ENCODE measurements at places on chromosomes 7 and 10.

DNA sequence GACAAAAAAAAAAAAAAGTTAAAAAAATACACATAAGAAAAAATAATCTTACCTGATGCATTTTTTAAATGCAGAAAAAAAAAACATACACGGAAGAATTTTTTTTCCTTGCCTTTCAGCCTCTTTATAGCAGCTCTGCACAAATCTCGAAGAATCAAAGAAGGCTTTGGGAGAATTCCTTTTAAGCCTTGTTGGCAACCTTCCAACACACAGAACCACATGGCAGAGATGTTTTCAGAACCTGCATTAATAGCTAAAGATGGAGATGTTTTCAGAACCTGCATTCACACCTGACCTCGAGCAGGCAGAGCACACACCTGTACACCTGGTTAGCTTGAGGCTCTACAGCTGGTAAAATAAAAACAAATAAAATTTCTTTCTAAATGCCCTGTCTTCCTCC, 65.6 kb downstream of the DOCK4 start:
- DNase-seq = no peak

DNA sequence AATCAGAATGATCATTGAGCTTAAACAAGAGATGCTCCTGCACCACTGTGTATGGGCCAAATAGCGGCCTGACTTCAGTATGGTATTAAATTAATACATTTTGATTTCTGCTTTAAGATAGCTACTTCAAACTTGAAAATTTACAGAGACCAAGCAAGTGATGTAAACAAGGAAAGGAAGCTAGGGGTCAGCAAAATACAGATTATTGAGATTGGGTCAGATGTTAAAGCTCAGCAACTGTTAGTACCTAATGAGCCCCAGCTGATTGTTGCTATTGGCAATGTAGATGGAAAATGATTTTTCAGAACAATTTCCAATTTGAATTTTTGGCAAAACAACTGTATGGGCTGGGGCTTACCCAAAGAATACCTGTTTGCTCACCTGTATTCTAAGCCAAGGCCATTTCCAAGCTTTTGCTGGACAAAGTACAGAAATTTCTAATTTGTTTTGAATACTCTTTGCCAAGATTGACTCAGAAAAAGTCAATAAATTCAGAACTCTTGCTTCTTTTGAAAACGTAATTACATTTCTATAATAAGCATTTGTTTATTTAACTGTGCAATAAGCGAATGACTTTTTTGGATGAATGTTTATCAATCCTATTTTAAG, 23.0 kb upstream of the DLD start:
- peak; percentile 23 for DNase-seq

DNA sequence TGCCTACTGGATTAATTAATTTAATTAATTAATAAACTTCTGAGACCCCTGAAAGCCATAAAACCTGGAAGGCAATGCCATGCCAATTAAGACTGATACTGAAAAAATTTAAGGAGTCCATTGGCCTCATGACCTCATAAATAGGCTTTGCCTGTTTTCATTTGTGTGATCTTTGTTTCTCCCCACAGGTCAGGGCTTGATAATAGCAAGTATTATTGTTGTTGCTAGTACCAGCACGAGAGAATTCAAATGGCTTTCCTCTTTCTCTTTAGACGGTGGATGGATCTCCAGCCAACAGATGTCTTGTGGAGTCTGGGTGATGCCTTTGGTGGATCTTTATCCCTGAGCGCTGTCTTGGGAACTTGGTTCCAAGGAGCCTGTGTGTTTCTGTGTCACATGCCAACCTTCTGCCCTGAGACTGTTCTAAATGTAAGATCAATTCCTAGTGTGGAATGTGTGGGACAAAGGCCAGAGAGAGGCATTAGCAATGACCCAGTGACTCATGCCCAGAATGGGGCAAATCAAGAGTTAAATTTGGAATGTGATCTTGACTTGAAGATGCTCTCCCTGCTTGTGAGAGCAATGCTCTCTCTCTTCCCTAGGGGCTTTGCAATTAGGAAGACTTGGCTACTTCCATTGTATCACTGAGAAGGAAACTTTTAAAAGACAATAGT, 17.7 kb downstream of the ACSM6 start:
- no peak for DNase-seq

GRCh38 chr10:121595806-121596688, 2.2 kb downstream of the FGFR2 start:
- no peak for DNase-seq

- no peak for DNase-seq
Measured at GRCh38 chr7:69608049-69608448, 9.8 kb downstream of the AUTS2 start.

GRCh38 chr10:116444527-116445142, 17.0 kb downstream of the PNLIPRP3 start:
- DNase-seq = peak; percentile 34

DNA sequence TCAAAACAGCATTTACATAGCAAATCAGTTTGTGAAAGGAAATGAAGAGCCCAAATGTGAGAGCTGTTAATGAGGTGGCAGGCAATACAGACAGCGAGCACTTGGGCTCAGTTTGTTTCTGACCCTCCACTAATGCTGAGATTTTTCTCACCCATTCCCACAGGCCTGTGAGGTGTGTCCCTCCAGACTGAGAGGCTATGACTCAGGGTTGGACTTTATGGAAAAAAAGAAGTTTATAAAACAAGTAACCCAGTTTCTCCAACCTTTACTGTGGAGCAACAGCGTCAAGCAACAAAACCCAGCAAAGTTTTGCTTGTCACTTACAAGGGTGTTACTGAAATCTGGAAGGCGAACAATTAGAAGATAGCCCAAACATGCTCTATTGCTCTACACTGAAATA, 4.9 kb upstream of the FEZF1 start:
- DNase-seq = no peak

DNA sequence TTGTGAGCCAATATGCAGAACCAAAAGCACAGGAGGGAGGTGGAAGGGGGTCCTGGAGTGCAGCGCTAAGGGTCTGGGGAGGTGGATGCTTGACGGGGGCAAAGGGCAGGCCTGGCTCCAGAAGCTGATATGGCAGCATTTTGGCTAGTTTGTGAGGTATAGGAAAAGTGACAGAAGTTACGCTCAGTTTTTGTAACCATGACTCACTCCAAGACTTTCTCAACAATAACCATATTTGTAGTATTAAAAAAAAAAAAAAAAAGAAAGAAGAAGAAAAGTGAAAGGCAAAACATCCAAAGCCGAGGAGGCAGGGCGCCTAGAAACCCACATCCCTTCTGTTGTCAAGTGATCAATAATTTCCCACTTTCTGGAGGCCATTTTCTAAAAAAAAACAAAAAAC, 92.3 kb downstream of the RNF216 start:
- DNase-seq = no peak

DNA sequence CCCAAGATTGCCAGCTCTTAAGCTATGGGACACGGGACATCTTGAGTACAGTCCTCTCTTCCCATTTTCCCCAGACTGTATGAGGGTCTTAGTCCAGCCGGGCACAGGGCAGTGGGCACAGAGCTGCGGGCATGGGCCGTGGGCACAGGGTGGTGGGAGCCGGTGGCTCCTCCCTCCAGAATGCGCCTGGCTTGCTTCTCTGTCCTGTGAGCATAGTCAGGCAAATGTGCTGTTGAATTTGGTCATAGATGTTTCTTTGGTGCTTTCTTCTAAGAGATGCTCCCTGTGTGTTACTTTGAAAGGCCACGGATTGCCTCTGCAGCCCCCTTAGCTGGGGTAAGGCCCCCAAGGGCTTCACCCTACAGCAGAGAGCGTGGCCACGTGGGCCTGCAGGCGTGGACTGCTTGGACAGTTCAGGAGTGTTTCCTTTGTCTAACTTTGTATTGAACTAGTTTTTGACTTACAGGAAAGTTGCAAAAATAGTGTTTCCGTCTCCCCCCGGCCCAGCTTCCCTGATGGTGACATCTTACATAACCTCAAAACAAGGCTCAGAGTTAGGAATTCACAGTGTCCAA, 24.7 kb downstream of the LRRC27 start:
- no peak for DNase-seq

DNA sequence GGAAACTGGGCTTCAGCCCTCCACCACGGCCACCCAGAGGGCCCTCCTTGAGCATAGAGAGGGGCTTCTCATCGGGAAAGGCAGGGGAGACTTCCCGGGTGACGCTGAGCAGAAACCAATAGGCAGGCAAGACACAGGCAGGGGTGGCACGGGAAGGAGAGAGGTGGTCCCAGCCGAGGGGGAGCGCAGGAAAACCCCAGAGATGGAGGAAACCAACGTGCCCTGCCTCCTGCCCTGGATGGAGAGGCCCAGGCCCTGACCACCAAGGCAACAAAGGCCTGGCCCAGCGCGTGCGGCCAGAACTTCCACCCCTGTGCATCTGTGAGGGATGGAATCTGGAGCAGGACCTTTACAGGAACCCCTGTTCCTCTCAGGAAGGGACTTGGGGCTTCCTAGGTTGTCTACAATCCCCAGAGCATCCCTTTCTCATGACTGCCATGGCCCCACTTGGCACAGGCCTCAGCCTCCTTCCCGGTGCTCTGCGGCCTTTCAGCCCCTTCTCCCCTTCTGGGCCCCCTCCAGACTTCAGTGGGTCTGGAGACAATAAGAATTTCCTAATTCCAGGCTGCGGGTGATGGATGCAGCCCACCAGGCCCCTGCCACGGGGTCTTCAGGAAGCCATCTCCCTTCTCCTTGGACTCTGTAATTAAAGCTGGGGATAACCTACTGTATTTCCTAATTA, 137.0 kb upstream of the RET start:
- no peak for DNase-seq

GRCh38 chr10:51767103-51767763, 67.8 kb upstream of the CSTF2T start:
- DNase-seq = no peak

DNA sequence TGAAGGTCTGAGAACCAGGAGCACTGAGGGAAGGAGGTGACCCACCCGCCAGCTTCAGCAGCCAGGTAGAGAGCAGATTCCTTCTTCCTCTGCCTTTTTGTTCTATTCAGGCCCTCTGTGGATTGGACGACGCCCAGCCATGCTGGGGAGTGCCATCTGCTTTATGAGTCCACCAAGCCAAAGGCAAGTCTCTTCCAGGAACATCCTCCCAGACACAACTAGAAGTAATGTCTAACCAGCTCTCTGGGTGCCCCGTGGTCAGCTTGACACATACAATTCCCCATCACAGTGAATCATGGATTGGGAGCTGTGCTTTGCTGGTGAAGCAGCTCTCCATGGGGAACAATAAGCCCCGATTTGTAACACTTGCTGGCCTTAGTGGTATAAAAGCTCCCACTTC, 125.2 kb downstream of the CCDC3 start:
- no peak for DNase-seq

- DNase-seq = no peak
Measured at GRCh38 chr10:47366731-47367460, 17.2 kb downstream of the ZNF488 start.

GRCh38 chr10:86287110-86287793, 79.3 kb downstream of the GRID1 start:
- DNase-seq = no peak

GRCh38 chr10:3954615-3955014, 169.6 kb upstream of the KLF6 start:
- no peak for DNase-seq

DNA sequence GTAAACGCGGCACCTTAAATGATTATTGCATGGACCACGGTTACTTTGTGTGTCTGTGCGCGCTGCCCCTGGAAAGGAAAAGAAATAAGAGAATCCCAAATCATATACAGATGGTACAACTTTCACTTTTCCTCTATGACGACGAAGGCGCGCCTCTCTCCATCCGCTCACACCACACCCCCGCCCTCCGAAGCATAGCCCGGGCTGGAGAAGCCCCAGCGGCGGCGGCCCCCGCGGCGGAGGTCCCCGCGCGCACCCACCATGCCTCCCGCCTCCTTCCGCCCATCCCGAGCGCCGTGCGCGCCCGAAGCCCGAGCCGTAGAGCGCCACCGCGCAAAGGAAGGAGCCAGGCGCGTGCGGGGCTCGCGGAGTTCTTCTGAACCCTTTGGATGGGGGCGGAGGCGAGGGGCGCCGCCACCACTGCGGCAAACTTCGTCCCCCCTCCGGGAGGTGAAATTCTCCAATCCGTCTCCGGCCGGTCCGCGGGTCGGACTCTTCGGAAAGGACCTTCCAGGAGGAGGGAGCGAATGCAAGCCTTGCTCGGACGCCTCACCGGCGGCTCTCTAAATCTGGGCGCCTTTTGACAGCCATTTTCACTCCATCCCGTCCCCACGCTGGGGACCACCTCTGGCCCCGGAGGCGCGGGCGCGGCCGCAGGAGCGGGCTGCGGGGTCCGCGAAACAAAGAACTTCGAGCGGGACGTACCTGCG, 588 bp downstream of the GLI3 start:
- DNase-seq = peak; percentile 93

DNA sequence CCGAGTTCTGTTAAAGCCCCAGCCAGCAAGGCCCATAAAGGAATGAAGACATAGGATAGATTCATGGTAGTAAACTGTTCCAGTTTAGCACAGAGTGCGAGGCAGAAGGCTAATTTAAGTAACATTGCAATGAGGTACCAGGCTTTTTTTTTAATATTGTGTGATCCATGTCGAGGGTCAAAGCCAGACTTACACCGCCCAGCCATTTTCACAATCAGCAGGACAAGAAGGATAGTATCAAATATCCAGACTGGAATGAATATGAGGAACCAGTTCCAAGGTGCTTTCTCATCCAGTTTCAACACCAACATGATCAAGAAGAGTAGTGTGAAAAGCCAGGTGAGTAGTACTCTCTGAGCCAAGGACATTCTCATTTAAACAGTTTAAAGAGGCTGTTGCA, 4.2 kb downstream of the TMEM60 start:
- DNase-seq = no peak

DNA sequence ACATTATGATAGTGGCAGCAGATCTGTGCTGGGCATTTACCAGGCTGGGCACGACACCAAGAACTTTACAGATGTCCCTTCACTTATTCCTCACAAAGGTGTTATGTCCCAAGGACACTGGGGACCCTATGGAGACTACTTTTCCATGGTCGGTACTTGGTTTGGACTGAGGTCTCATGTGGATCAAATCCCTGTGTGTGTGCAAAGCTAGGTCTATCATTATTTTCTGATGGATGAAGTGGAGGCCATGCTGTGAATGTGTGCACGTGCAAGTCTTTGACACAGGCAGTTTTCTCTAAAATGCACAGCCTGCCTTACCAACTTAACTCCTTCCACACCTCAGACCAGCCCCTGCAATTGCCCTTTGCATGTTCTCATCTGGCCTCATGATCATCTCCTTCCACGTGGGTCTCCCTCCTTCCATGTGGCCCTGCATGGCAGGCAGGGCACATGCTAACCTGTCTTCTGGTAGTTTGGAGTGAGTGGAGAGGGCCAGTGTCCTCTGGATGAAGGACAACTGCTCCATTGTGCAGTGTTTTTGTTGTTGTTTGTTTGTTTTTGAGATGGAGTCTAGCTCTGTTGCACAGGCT, 16.0 kb upstream of the ZNF273 start:
- DNase-seq = no peak

Data from muscle of back (tissue), 13 donors.